ENCODE measurements at places on chromosomes 4 and X.

DNA sequence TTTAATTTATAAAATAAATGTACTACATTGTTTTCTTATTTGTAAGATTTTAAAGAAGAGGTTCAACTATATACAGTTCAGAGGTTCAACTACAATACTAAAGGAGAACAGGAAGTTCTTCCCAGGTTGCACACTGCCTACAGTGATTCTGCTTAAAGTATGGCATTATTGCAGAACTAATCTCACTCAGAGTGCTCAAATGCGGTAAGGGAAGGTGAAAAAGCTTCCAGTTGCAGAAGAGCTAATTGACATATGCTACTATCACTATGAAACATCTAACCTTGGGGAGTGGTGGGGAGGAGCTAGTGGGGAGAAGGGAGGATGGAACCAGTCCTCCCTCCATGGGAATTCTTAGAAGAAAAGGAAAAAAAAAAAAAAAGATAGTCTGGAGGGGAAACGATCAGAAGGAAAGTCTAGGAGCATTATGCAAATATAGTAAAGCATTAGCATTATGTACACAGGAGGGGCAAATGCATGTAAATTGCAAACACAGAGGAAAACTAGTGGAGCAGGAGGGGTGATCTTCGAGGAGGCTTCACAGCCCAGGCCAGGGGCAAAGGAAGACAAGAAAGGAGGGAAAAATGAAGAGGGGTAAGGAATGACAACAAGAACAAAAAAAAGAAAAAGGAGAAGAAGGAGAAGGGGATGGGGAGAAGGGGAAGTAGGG, 32.0 kb upstream of the MMAA start:
- no peak for DNase-seq

DNA sequence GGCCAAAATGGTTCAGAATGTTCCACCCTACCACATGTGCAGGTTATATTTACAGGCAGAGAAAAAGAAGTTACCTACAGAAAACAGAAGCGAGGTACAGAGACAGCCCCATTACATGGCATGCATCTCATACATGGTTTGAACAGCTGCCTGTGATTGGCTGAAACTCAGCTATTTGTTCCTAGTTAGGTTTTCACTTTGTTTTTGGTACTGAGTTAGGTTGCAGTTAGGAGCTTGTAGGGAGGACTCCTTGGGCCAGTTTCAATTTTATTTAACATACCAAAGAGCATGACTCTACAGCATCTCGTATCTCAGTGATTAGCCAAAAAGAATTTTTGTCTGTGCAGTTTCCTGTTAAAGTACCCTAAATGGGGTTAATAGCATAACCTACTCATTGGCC, 392.0 kb downstream of the MAPK10 start:
- DNase-seq, result no peak

GRCh38 chr4:156635051-156635450, 336.5 kb downstream of the PDGFC start:
- DNase-seq, result no peak

- DNase-seq, result no peak
These were observed 43.9 kb upstream of the NEIL3 start for GRCh38 chr4:177265729-177266128.

DNA sequence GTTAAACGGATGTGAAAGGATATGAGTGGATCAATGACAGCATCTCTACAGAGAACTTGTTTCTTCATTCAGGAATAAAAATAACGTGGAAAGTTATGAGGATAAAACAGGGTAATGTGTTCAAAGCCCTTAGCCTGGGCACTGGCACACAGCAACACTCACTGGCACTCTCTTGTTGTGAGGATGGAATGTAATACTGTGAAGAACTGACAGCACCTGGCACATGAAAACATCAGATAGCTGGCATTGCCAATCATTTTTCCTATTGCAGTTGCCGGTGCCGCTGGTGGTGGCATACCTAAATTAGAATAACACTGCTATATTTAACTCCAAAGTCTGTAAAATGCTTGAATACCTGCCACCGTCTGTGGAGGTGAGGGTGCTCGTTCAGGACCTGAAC, 1061.2 kb downstream of the DMD start:
- no peak for DNase-seq

- DNase-seq, result no peak
These were observed 179.4 kb downstream of the BANK1 start for GRCh38 chr4:101969965-101970364.

DNA sequence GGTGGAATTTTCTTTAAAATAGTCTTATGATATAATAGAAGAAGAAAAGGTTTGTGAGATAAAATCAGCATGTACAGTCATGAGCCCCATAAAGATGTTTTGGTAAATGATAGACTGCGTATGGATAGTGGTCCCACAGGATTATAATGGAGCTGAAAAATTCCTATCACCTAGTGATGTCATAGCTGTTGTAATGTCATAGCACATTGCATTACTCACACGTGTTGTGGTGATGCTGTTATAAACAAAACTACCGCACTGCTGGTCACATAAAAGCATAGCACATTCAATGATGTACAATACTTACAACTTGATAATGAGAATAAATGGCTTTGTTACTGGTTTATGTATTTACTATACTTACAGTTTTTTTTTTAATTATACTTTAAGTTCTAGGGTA, 715.2 kb upstream of the HTR2C start:
- DNase-seq, result no peak

GRCh38 chrX:13491061-13491460, 78.3 kb upstream of the EGFL6 start:
- no peak for DNase-seq

- no peak for DNase-seq
These were observed 1.1 kb downstream of the FBXL5 start for GRCh38 chr4:15653864-15654592.

- DNase-seq, result no peak
These were observed 302.9 kb upstream of the GATB start for GRCh38 chr4:152063621-152064240.

DNA sequence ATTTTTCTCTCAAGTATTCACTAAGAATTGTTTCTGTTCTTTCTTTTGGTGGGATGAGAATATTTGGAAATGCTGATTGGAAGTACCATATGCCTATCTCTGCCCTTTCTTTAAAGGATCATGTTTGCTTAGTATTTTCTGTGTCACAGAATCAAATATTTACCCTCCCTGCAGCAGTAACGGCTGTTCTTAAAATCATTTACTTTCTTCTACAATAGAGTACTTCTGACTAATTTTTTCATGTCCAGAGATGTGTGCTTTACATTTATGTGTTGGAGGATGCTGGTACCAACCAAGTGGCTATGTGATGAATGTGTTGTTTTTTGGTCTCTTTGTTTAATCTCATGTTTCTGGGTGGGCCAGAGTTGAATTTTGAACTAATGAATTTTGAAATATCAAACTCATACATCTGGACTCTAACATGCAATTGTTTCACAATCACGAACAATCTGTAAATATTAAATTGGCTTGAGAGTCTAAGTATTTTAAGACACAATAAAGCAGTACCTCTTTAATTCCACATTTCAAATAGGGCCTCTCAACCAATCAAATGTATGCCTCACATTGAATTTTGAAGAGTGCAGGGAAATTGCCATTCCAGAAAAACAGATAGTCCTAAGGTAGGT, 59.4 kb upstream of the ARSJ start:
- no peak for DNase-seq

- no peak for DNase-seq
These were observed 119.3 kb downstream of the C4orf51 start for GRCh38 chr4:145799223-145799622.

GRCh38 chr4:106421441-106422296, 53.1 kb upstream of the GIMD1 start:
- peak; percentile 45 for DNase-seq

DNA sequence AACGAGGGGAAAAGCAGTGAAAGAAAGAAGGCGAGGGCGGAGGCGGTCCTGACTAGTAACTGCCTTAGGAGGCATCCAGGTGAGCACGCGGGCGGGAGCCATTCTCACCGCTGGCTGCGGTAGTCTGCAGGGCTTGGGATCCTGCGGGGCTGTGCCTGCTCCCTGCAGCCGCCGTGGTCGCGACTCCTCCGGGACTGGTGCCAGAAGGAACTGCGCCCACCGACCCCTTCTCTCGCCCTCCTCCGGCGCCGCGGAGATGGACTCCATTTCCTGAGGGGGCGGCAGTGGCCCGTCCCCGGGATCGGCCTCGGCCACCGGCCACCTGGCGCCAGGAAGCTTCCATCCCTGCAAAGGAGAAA, 543 bp downstream of the NFXL1 start:
- no peak for DNase-seq

- no peak for DNase-seq
These were observed 1607.7 kb downstream of the ARAP2 start for GRCh38 chr4:34636623-34637022.

GRCh38 chrX:23246001-23246400, 88.6 kb upstream of the PTCHD1 start:
- no peak for DNase-seq

GRCh38 chrX:107293056-107293455, 86.6 kb downstream of the DNAAF6 start:
- no peak for DNase-seq

- no peak for DNase-seq
These were observed 112.5 kb downstream of the RASGEF1B start for GRCh38 chr4:81359207-81359606.

DNA sequence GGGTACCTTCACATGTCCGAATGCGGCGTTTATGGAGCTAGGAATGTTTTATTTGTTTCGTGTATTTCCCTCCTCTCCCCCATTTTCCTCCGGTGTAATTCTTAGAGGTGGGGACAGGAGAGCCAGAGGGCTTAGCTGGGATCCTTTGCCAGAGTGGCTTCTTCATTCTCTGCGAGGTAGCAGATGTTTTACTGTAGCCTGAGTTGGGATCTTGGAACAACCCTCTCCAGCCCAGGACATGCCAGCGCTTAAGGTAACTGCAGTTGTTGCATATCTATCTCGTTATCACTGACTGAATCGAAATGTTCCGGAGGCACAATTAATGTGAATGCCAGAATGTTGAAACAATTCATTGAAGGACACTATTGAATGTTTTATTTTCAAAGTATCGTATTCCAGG, 59.0 kb upstream of the DYNLT3 start:
- DNase-seq, result no peak

- peak; percentile 14 for DNase-seq
These were observed 75.4 kb downstream of the FAM13A start for GRCh38 chr4:88981556-88981955.

DNA sequence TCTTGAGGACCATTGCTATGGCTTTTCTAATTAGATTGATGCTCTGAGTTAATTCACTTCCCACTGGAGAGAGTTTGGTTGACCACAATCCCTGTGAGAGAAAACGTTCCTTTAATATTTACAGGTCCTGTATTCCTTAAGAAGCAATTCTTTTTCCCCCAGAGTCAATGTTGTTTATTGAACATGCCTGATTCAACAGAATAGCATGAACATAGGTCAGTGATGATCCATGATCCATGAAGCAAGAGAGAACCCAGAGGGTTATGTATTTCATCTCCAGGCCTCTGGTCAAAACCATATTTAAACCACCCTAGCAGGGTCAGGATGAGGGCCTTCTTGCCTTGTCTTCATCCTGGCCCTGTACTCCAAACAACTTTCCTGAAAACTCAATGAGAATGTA, 39.4 kb upstream of the EFHC2 start:
- DNase-seq, result no peak

GRCh38 chr4:80903020-80903419, 127.5 kb upstream of the BMP3 start:
- DNase-seq, result no peak

DNA sequence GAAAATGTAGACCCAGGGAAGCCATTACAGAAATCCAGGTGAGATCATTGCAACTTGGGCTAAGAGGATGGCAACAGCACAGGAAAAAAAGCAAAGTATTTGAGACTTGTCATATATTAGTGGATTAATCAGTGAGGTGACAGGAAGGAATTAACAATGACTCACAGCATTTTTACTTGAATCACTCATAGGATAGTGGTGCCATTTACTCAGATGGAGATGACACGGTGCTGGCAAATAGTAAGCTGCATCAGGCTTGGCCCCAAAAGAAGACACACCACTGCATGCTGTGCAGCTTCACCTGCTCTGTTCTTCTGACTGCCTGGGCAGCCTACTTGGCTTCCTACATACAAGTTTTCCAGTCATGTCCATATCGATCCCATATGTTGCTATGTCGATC, 144.8 kb downstream of the FRYL start:
- DNase-seq, result no peak

DNA sequence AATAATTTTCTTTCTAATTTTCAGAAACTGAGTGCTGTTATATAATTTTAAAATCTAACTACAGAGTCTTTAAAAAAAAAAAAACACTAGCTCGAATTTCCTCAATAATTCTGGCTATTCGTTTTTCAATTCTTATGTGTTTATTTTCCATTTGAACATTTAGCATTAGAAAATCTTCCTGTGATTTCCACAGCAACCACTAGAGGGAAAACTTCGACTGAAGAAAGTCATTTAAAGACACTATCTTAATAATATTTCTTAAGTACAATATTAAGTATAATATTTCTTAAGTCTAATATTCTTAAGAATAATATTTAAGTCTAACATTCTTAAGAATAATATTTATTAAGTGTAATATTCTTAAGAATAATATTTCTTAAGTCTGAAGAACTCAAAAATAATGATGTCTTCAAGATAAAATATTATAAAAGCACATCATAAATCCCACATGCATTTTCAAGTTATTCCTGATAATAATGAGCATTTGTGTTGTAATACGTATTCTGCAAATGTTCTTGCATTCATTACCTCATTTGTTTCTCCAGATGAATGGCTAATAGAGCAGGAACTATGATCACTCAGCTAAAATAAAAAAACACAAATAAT, 118.4 kb upstream of the WDR17 start:
- peak; percentile 1 for DNase-seq

DNA sequence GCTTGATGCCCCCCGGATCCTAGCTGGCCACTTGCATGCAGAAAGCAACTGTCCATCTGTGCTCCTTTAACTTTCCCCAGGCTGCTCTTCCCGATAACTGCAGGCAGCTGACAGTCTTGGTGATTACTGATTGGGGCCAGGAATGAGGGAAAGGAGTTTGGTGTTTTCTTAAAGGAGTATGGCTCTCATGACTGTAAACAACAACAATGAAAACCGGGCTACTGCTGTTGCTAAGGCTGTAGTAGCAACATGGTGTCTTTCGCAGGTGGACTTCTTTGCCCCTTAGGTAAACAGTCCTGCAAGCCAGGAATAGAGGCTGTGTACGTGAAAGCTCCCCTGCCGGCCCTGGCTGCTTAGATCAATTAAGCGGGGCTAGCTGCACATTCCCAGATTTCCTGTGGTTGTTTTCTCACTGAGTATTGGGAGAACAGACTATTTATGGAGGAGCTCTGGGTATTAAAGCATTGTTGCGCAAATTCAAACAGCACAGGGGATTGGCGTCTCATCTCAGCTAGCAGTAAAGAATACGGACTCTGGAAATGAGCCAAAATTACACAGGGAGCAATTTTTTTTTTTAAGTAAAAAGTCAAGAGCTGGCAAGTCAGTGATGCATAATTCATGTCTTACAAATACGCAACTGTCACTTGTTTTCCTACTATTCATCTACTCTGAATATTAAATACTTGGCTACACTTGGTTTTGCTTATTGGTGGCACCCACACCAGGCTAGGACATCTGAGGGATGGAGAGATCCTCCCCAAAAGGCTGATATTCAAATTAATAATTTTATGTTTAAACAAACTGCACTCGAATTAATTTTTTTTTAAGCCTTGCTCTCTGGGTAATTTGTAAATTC, 61.6 kb upstream of the NAP1L5 start:
- DNase-seq, result peak; percentile 17

- DNase-seq, result no peak
These were observed 234.4 kb upstream of the GPC4 start for GRCh38 chrX:133649651-133650050.

GRCh38 chrX:71815121-71815905, 52.2 kb downstream of the CXorf49B start:
- no peak for DNase-seq

All from AG04449 (cell line).